AG08396 (cell line): ENCODE measurements at places on chromosomes 3 and 15.

DNA sequence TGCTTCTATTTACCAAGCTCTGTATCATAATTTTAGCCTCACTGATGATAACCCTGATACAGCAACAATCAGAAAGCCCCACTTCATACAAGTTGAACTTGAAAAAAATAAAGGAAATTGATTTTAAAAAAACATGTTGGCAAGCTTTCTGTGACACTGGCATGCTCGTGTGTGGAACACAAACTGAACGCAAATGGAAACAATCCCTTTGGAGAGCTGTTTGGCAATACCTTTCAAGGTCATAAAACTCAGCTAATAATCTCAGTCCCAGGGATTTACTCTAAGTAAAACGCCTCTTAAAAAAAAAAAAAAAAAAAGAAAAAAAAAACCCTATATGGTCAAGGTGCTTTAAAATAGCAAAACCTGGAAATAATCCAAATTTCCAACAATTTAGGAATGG lies 166.7 kb upstream of the BCL6 start:
- DNase-seq: no peak

DNA sequence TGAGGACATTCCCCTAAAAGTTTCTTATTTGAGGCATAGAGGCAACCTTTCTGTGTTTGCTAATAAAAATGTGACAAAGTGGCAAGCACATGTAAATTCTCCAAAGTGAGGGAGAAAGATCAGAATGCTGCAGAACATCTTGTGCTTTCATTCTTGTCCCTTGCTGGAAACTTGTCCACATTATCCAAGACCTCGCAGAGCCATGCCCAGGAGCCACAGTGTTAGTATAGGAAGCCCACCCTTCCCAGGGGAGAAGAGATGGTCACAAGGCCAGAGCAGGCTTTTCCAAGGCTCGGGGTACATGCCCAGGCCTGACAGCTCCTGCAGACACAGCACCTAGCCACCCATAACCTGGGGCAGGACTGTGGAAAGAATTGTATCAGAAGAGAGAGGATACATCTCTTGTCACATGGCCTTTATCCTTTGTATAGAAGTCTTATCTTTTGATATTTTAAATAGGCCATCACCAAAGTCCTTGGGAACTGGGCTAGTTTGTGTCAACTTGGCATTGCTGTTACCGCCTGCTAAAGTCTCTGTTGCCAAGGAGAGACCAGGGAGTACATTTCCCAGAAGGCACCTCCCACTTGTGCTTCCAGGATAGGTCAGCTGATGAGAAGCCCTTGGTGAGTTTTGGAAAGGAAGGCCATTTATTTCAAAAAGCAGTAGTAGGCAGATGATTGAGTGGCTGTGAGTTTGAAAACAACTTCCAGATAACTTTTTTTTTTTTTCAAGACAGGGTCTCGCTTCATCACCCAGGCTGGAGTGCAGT lies 10.5 kb downstream of the DLEC1 start:
- no peak for DNase-seq

DNA sequence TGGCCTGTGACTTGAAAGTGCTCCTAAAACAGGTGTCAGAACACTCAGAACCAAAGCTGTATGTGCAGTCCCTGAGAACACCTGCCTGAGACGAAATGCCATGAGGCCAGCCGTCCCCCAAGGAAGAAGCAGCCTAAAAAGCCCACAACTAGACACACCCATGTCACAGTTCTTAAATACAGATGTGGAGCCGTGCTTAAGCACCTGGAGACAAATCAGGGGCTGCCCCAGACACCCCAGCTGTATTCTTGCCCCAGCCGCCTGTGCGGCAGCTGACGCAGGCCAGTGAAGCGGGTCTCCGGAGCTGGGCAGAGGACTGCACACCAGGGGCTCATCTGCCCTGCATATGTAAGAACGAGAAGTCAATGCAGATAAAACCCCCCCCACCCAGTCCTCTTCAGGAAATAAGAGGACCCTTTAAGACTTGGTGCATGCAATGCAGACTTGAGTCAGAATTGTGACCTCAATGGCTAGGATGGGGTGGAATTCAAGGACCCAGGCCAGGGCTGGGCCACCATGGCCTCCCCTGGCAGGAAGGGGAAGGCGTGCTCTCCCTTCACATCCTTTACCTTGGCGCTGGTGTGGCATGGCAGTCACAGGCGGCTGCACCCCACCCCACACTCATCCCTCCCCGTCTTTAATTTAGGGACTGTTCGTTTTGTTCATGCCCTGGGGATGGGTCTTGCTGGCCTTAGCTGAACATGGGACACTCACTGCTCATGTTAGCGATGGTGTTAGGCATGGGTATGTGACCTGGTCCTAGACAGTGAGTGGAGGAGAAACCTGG lies 27.7 kb upstream of the PLXNA1 start:
- no peak for DNase-seq

GRCh38 chr3:55692957-55693558 lies 206.0 kb upstream of the WNT5A start:
- DNase-seq: peak; percentile 19

GRCh38 chr3:29370476-29371420 lies 89.9 kb downstream of the RBMS3 start:
- no peak for DNase-seq

GRCh38 chr3:38565339-38566214 lies 69.4 kb downstream of the EXOG start:
- DNase-seq: no peak

- no peak for DNase-seq
Measured at GRCh38 chr3:81395739-81396513, 365.5 kb downstream of the GBE1 start.

GRCh38 chr3:54243056-54243931 lies 120.9 kb downstream of the CACNA2D3 start:
- DNase-seq: peak; percentile 12

DNA sequence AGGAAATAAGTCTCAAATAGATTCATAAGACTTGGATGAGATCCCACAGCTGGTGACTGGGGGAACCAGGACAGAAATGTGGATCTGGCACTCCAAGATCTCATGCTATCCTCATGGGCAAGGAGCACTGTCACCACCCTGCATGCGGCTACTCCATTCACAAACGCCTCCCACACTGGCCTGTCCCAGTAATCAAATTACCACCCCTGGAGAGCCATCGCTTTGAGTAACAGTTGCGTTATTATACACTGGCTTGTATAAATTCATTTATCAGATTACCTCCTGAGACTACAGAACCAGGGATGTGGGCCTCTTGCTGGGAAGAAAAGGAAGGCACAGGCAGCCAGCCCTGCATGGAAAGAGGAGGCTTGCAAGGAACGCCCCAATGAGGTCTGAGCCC lies 27.9 kb upstream of the SLC25A36 start:
- DNase-seq: no peak

DNA sequence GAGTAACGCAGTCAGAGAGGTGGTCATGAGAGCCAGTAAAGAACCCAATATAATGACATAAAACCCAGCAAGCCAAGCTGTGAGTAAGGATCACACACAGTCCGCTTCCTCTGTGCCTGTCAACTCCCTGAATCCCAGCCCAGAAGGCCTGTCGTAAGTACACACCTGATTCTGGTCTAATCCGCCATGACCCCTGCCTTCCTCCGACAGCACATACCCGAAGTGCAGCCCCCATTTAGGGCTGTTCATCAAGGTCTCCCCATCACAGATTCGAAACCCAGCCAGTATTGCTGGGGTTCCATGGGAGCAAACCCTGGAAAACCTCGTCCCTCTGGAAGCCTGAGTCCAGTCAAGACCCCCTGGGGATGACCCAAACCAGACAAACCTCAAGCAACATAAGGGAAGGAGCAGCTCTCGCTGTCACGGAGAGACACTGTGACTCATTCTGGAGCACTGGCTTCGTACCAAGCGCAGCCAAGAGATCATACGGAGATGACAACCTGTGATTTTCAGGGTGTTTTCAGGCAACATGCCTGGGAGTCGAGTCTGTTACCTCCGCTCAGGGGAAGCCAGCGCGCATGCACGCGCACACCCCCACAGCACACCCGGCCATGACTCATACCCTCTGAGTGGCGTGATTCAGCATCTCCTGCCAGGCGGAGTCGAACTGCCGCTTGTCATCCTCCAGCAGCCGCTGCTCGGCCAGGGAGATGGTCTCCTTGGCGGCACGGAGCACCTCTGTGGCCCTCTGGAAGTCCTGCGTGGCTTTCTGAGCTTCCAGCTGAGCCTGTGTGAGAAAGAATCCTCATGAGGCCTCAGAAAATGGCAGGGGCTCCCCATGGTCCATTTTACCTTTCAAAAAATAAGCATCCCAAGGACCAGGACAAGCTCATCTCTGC lies 63.0 kb downstream of the SH3BP5 start:
- DNase-seq: peak; percentile 64

GRCh38 chr15:40990789-40991188 lies 37.5 kb downstream of the CHAC1 start:
- DNase-seq: no peak

- no peak for DNase-seq
Measured at GRCh38 chr15:101590785-101591184, 61.4 kb downstream of the TM2D3 start.

GRCh38 chr3:152054315-152054714 lies 180.9 kb downstream of the SUCNR1 start:
- DNase-seq: no peak
